Bladder microvascular endothelial cell (primary cell): ENCODE measurements at places on chromosomes 3 and 15. TPM values are rescaled to one million over a fixed set of nuclear protein-coding genes. Genes with fewer than 3 reads are reported as not detected.

Gene IGSF11
- total RNA-seq: 0.13 TPM in 1 of 2 replicates, not detected in the other

Gene SLC22A14
- total RNA-seq: under 0.01 and 0.31 TPM in 2 replicates

Gene GOLGA8M
- total RNA-seq: 0.16 and 7.2 TPM in 2 replicates

Gene PKM
- total RNA-seq: 820 and 1,418 TPM in 2 replicates

Gene DPPA4
- not detected in 2 replicates for total RNA-seq

Gene NMNAT3
- 0.81 and 1.5 TPM in 2 replicates for total RNA-seq

Gene GP5
- total RNA-seq: 0.06 TPM in 1 of 2 replicates, not detected in the other

Gene CYP8B1
- not detected in 2 replicates for total RNA-seq

Gene GPR62
- total RNA-seq: not detected in 2 replicates

Gene SST
- total RNA-seq: not detected in 2 replicates

Gene INO80
- 12.6 and 26.7 TPM in 2 replicates for total RNA-seq

Gene WWTR1
- 46.1 and 139 TPM in 2 replicates for total RNA-seq

Gene CHST2
- 3.4 and 4.8 TPM in 2 replicates for total RNA-seq

Gene LRRC15
- 0.06 TPM in 1 of 2 replicates, not detected in the other for total RNA-seq

Gene CCR2
- total RNA-seq: not detected in 2 replicates

Gene SLTM
- total RNA-seq: 46.8 and 126 TPM in 2 replicates

Gene SKOR1
- total RNA-seq: under 0.01 TPM in 1 of 2 replicates, not detected in the other

Gene P2RY1
- total RNA-seq: 0.76 and 2.8 TPM in 2 replicates

Gene REC114
- not detected in 2 replicates for total RNA-seq

Gene ERICH6
- 0.06 TPM in 1 of 2 replicates, not detected in the other for total RNA-seq
